Jurkat, Clone E6-1 (cell line): ENCODE measurements at places on chromosomes 1 and 21.

GRCh38 chr1:200035956-200036618 is 8.6 kb downstream of the NR5A2 start:
- no peak for DNase-seq

GRCh38 chr1:52916241-52916975 is 5.1 kb downstream of the ECHDC2 start:
- no peak for DNase-seq

GRCh38 chr1:85824066-85824840 is 116.0 kb upstream of the ZNHIT6 start:
- no peak for DNase-seq

DNA sequence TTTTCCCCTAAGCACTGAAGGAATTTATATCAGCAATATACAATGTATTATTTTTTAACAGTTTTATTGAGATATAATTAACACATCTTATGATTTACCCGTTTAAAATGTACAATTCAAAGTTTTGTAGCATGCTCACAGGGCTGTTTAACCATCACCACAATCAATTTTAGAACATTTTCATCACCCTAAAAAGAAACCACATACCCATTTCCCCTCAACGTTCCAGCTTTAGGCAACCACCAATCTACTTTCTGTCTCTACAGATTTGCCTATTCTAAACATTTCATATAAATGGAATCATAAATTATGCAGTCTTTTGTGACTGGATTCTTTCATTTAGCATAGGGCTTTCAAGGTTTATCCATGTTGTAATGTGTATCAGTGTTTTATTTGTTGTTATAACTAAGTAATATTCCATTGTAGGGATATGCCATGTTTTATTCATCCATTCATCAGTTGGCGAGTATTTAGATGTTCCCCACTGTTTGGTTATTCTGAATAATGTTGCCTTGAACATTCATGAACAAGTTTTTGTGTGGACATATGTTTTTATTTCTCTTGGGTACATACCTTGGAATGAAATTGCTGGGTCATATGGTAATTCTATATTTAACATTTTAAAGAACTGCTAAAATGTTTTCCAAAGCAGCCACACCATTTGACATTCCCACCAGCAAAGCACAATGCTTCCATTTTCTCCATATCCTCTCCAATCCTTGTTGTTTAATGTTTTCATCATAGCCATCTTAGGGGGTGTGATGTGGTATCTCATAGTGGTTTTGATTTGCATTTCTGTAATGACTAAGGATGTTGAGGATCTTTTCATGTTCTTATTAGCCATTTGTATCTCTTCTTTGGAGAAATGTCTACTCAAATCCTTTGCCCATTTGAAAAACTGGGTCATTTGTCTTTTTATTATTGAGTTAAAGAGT is 188.5 kb downstream of the TM2D1 start:
- peak; percentile 69 for DNase-seq

DNA sequence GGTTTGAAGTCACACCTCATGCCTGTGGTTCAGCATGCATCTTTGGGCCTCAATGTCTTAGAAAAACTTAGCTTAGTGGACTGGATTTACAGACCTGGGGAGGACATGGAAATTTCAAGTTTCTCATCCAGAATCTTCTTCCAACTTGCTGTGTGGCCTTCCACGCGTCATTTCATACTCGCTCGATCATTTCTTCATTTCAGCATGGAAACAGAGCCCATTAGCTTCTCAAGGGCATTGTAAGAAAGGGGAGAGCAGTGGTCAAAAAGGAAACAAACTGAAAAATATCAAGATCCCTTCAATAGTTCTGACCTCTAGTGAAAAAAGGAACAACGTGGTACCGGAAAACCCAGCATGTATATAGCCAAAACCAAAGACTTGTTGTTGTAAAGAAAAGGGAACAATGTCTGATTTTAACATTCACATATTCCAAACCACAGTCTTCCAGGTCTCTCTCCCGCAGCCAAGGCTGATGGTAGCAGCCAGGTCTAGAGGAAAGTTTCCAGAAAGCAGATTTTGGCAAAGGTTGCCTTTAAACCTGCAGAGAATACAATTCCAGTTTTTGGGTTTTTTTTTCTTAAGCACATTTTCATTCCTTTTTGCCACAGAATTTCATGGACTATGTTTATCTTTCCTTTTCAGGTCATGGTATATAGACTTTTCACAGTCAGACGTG is 97.0 kb upstream of the CDC42BPA start:
- no peak for DNase-seq

- DNase-seq, result no peak
These were observed 28.1 kb upstream of the TXLNA start for GRCh38 chr1:32151319-32151787.

GRCh38 chr1:19340387-19340937 is 28.3 kb downstream of the SLC66A1 start:
- DNase-seq, result no peak

DNA sequence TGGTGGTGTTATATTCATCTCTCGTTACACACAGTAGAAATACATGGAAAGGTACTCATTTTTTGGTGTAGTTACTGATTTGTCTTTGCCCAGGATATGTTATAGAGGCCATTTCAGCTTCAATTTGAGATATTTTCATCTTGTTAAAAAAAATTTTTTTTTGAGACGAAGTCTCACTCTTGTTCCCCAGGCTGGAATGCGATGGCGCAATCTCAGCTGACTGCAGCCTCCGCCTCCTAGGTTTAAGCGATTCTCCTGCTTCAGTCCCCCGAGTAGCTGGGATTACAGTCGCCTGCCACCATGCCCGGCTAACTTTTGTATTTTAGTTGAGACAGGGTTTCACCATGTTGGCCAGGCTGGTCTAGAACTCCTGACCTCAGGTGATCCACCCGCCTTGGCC is 19.0 kb downstream of the MORC3 start:
- no peak for DNase-seq

DNA sequence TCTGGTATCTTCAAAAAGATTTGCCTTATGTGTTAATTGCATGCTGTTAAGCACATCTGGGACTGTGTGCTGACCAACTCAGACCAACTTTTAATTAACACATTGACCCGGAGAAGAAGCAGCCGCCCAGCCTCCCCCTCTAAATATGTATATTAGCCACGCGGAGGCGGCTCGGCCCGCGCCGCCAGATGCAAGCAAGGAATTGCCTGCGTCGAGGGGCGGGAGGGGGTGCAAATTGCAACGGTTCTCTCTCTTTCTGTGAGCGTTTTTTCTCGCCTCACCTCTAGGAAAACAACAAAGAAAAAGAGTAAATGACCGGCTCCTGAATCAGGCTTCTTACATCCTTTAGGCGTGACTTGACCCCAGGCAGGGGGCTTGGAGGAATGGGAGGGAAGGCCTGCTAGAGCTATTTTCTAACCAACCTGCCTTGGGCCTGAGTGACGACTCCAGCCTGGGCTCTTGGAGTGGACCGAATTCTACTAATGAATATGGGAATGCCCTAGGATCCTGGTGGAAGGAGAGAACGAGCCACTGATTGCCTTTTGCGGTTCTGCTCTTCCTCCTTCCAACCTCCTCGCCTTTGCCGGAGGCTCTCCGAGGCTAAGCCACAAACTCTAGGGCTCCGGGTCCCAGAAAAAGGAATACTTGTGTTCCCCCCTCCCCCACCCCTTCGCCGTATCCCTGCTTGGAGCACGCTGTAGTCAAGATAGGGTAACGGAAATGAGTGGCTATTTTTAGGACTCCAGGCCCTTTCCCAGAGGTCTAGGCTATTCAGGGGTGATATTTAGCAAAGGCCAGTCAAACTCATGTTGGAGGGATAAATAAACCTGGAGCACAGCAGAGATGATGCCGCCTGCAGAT is 417.0 kb upstream of the ESRRG start:
- no peak for DNase-seq

GRCh38 chr1:98903726-98904125 is 100.9 kb downstream of the PLPPR5 start:
- DNase-seq, result no peak

GRCh38 chr1:31839662-31840343 is 24.0 kb upstream of the SPOCD1 start:
- DNase-seq, result no peak

- DNase-seq, result peak; percentile 10
These were observed 14.8 kb downstream of the MGST3 start for GRCh38 chr1:165645654-165646366.

GRCh38 chr1:43220905-43221778 is 48.6 kb upstream of the TMEM125 start:
- DNase-seq, result no peak

DNA sequence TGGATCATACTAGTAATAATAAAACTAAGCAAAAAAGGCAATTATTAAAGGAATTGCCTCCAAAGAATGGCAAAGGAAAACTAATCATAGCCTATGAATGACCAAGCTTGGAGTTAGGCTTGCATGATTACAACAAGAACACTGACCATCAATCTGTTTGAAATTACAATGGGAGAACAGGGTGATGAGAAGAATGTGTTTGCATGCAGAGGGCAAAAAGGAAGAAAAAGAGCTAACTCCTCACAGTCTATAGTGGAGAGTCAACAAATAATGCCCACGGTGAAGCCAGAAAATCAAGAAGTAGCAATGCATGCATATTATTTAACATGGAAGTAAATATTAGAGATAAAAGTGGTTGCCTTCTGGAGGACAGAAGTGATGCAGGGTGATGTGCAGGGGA is 71.8 kb downstream of the COLGALT2 start:
- DNase-seq, result no peak

DNA sequence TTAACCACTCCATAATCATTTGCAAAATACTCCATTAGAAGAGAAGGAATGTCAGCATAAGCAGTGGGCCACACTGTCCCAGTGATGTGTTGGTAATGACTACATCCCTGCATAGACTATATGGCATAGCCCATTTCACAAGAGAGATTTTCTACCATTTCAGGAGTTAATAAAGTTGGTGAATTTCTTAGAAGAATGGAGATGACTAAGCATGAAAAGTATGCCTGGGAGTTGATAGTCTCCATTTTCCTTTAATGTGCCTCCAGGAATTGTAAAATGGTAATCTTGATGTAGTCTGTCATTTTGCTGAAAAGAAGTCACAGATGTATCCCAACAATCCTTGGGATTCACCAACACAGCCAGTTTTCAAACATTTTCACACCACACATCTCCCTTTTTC is 608.8 kb upstream of the CHRM3 start:
- no peak for DNase-seq

- DNase-seq, result no peak
These were observed 4.1 kb downstream of the ABCD3 start for GRCh38 chr1:94422115-94422820.

DNA sequence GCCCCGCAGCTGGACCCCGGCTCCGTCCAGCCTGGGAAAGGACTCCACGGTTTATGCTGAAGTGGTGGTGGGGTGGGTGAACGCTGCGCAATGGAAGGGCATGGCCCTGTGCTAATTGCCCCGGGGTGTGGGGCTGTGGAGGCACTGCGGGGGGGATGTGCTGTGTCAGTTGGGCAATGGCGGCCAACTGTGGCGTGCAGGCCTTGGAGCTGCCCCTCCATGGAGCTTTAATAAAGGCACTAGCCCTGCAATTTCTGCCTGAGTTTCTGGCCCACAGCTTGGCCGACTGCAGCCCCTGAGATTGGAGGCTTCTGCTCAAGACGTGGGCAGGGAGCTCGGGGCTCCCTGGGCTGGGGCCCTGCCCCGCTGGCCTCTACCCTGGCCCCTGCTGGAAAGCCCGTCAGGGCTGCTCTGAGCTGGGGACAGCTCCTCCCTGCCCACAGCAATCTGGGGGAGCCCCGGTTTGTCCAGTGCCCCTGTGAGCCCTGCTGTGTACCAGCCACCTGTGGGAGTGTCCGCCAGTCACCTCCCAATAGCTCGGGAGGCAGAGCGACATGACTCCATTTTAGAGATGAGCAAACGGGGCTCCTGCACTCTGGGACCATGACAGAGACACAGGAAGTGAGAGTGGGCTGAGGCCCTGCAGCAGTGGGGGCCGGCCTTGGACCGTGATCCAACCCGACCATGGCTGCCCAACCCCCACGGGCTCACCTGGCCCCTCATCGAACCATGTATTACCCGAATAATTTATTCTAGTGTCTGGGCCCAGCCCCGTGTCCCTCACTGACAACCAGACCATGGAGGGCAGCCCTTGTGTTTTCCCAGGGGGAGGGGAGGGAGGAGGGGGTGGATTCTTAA is 8.7 kb upstream of the TNFRSF14 start:
- no peak for DNase-seq

GRCh38 chr1:165592945-165593823 is 37.9 kb upstream of the MGST3 start:
- DNase-seq, result peak; percentile 78

DNA sequence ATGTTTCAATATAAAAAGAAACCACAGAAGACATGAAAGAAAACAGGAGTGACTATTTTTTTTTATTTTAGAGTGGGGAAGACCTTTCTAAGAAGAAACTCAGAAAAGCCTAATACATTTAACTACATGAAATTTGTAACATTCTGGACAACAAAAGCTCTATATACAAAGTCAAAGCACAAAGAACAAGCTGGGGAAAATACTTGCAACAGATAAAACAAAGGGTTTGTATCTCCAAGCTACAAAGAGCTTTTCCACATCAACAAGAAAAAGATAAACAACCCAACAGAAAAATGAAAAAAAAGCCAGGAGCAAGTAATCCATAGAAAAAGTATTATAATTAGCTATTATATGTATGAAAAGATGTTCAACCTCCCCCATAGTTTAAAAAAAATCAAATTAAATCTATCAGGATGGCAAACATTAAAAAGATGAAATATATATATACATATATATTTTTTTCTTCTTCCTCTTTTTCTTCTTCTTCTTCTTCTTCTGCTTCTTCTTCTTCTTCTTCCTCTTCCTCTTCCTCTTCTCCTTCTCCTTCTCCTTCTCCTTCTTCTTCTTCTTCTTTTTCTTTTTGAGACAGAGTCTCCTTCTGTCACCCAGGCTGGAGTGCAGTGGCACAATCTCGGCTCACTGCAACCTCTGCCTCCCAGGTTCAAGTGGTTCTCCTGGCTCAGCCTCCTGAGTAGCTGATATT is 49.1 kb upstream of the EPS8L3 start:
- DNase-seq, result no peak

GRCh38 chr1:94617134-94617805 is 75.7 kb upstream of the F3 start:
- no peak for DNase-seq

DNA sequence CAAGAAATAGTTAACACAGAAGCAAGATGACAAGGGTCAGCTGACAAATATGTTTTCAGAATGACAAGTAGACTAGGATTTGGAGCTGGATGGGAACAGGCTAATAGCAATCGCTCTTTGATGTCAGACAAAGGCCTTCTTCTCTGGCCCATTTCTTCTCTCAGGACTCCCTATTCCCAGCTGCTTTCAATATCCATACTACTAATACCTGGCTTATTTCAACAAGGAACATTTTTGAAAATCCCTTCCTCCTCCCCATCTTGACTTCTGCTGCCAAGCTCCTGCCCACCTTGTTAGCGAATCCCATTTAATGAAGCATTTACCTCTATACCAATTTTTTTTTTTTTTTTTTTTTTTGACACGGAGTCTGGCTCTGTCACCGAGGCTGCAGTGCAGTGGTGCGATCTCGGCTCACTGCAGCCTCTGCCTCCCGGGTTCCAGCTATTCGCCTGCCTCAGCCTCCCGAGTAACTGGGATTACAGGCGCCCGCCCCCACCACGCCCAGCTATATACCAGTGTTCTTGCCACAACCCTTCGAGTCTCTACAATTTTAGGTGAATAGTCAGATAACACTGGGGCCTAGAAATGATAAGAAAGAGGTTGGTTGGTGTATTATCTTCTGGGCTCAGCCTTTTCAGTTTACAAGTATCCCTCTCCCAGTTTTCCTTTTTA is 68.4 kb downstream of the MACF1 start:
- no peak for DNase-seq
